ENCODE measurements at places on chromosomes 16 and 17.

- DNase-seq, result no peak
Measured at GRCh38 chr16:67663151-67663876, 2.6 kb downstream of the PARD6A start.

DNA sequence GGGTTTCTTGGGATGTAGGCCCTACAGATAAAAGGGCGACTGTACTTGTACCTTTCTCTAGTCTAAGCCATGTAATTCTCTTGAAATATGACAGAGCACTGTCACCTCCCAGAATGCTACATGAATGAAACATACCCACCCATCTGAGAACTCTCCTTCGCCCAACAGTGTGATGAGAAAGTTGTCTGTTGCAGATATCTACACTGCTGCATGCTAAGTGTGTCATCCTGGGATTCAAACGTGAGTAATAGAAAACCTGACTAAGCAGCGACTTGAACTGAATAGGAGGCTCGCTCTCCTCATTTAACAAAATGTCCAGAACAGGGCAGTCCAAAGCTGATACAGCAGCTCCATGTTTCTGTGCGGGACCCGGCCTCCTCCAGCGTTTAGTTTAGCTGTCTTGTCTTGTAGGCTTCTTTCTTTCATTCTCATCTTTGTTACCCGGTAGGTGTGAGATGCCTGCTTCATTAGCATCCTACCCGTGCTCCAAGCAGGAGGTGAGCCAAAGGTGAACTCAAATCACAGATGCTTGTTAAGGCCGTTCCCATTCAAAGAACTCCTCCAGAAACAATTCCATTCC is 211.9 kb downstream of the PRKCA start:
- no peak for DNase-seq

- DNase-seq, result no peak
Measured at GRCh38 chr17:58936295-58936694, 170.4 kb downstream of the TRIM37 start.

DNA sequence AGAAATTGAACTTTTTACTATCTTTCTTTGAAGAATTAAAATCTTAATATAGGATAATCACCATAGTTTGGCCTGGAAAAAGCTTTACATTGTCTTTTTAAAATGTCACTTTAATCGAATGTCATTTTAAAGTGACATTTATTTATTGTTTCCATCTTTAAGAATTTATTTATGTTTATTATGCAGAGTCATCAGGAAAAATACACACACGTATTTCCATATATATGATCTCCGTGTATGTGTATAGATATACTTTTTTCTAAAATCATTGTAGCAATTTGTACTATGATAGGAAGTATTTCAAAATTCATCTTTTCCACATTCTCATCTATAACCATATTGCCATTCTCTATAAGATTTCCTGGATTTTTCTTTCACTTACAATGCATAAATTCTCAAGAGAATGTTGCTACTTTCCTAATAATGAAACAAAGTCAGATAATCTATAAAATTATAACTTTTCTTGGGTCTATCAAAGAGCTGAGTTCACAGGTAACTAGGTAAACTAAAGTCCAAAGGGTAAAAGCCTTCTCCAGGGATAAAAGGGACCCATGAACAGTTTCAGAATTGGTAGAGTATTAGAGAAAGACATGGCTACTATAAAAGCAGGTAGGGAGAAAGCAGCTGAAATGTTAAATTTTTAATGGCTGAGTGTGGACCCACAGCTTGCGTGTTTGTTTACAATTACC is 11.9 kb downstream of the ABCA8 start:
- DNase-seq, result no peak

DNA sequence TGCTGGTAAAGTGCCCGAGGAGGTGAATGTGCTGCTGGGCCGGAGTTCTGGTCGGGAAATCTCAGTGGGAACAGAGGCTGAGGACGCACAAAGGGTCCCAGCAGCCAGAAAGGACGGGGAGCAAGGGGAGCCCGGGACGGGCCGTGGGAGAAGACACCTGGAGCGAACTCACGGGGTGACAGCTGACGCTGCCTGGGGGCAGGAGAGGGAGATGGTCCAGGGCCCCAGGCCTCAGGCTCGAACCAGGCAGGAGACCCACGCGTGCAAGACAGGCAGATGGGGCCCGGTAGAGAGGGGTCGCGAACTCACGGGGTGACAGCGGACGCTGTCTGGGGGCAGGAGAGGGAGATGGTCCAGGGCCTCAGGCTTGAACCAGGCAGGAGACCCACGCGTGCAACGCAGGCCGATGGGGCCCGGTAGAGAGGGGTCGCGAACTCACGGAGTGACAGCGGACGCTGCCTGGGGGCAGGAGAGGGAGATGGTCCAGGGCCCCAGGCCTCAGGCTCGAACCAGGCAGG is 72.9 kb downstream of the METRNL start:
- no peak for DNase-seq

GRCh38 chr16:54879681-54880080 is 51.0 kb upstream of the IRX5 start:
- DNase-seq, result no peak

GRCh38 chr16:67339453-67339852 is 12.8 kb downstream of the LRRC36 start:
- DNase-seq, result no peak

- no peak for DNase-seq
Measured at GRCh38 chr16:75065521-75066149, 50.9 kb downstream of the LDHD start.

DNA sequence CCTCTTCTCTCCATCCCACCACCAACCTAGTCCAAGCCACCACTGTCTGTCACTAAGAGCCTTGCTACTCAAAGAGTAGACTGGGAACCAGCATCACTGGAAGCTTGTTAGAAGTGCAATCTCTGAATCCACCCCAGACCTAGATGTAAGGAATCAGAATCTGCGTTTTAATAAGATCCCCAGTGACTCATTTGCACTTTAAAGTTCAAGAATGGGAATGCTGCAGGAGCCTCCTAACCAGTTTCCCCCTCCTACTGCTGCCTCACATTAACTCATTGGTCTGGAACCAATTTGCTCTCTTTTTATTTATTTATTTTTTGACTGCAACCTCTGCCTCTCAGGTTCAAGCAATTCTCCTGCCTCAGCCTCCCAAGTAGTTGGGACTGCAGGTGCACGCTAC is 19.8 kb upstream of the LYRM9 start:
- no peak for DNase-seq

- DNase-seq, result no peak
Measured at GRCh38 chr17:247767-248166, 66.3 kb upstream of the DOC2B start.

GRCh38 chr17:4492721-4493561 is 5.7 kb upstream of the SPNS2 start:
- peak; percentile 16 for DNase-seq

DNA sequence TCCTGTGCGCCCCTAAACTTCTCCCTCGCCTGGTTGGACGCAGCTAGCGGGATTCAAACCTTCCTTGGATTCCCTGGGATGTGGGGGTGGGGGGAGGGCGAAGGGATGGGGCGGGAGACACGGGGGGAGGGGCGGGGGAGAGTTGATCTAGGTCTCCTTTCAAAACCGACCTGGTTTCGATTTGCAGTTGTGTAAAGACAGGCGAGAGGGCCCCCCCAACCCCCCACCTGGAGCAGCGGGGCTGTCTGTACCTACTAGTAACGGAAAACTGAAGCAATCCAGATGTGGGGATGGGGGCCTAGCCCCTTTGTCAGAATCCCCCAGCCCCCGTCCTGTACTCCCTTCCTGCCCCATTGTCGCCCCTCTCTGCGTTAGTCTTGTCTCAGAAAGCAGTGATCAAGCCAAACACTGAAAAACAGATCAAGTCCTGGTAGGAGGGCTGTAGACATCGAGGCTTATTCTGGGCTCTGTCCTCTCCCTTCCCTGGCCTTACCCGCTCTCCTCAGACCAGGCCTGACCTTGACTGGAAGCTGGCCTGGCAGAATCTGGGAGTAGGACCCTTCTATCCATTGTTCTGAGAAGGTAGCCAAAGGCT is 902 bp downstream of the DLX4 start:
- DNase-seq, result no peak

All from CD4-positive, alpha-beta T cell treated with Interleukin-2 at 100 ng/mL for 4 hours (primary cell).